ENCODE measurements at places on chromosomes 2 and 18.

- DNase-seq: no peak
These were observed 28.7 kb upstream of the RTN4 start for GRCh38 chr2:55078956-55079355.

DNA sequence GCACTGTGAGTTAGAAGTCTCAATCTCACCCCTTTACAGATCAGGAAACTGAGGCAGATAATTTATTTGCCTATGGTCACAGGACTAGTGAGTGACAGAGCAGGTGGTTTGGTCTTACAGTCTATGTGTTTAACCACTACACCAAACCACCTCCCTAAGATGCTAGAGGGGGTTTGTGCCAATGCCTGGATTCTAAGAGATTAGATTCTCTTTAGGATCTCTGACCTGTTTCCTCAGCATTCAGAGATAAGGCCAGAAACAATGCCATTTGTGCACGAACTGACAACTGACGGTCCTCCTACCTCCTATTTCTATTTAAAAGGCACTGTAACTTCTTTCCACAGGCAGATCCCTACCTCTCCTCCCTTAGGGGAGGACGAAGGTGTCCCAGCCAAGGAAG, 2.3 kb upstream of the SLC20A1 start:
- no peak for DNase-seq

- no peak for DNase-seq
These were observed 65.0 kb downstream of the HNMT start for GRCh38 chr2:138029276-138029675.

- no peak for DNase-seq
These were observed 155.3 kb downstream of the PRKCE start for GRCh38 chr2:45806563-45807358.

- DNase-seq: no peak
These were observed 585.0 kb upstream of the NXPH2 start for GRCh38 chr2:139365189-139365588.

DNA sequence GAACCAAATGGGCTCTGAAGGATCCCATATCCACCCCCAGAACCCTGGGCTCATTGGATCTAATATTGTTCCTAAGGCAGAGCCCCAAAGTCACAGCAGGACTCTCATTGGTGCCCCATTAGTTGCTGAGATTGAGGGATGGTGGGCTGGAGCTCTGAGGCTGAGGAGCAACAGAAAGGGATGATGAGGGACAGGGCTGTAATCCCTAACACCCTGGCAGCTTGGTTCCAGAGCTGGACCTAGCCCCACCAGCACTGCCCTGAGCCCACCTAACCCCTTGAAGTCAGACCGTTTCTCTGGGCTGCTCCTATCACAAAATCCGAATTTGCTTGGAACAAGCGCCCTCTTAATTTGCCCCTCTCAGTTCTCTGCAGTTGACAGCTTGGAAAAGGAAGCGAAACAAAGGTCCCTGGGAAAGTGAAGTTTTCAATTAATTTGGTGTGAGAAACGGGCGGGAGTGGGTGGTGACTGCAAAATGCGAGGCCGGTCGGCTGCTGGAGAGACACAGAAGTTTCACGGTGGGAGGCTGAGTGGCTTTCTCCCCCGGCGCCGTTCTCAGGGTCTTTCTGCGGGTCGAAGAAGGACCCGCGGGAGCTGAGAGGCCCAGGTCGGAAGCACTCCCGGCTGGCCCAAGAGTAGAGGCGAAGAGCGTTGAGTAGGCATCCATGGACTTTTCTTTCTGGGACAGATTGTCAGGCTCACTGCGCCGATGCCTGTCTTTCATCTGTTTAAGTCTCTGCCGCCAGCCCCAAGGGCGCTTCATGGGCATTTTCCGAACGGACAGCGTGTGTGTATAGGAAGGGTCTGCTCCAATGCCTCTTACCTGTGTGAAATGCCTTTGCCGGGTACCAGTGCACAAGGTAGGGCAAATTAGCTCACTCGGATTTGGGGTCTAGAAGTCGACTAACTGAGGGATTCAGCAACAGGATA, 927 bp upstream of the HOXD13 start:
- no peak for DNase-seq

DNA sequence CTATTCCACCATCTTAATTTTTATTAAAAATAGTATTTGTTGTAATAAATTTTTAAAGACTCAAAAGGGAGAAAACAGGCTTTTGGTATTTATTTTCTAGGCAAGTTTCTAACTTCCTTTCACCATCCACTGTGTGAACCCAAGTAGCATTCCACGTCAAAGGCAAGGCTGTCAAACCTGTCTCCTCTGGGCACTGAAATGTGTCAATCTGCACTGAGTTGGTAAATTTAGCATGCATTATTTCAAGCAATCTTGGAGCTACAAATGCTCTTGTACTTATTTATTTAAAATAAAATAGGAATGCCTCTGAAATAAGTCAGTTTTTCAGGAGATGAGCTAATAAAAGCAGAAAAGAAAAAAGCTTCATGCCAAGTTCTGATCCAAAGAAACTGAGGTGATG, 130.9 kb upstream of the CNTNAP5 start:
- no peak for DNase-seq

- DNase-seq: no peak
These were observed 94.5 kb upstream of the UPP2 start for GRCh38 chr2:158006961-158007719.

DNA sequence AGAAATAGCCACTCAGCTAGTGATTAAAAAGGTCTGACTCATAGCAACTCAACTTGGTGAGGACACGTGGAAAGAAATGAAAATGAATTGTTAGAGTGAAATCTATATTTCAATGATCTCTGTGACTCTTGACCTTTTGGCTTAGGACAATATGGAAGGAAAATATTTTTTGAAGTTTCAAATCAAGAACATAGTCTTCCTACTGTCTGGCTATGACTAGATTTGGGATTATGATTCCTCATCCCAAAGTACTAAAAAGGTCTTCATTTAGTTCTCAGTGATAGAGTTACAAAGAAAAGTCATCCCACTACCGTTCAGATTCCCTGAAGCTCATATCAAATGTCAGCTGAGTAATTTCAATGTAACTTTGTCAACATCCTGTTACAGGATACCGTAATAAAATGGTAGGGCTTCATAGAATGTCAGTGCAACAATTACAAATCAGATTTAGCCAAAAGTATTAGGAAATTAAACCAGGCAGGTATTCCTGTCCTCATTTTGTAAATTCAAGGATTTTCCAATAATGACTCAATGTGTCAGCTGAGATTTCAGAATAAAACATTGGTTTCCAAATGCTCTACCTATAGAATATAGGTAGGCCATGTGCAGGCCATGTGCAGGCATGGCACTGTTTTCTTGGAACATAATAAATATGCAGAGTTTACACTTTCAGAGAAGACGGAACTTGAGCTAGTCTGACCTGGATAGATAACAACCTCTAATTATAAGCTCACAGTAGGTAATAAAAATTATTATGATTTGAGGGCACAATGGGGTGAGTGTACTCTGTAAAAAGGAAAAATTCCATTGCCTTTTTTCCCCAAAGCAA, 36.0 kb downstream of the ANKRD29 start:
- DNase-seq: no peak

GRCh38 chr2:72813841-72814240, 12.0 kb downstream of the EXOC6B start:
- DNase-seq: no peak

DNA sequence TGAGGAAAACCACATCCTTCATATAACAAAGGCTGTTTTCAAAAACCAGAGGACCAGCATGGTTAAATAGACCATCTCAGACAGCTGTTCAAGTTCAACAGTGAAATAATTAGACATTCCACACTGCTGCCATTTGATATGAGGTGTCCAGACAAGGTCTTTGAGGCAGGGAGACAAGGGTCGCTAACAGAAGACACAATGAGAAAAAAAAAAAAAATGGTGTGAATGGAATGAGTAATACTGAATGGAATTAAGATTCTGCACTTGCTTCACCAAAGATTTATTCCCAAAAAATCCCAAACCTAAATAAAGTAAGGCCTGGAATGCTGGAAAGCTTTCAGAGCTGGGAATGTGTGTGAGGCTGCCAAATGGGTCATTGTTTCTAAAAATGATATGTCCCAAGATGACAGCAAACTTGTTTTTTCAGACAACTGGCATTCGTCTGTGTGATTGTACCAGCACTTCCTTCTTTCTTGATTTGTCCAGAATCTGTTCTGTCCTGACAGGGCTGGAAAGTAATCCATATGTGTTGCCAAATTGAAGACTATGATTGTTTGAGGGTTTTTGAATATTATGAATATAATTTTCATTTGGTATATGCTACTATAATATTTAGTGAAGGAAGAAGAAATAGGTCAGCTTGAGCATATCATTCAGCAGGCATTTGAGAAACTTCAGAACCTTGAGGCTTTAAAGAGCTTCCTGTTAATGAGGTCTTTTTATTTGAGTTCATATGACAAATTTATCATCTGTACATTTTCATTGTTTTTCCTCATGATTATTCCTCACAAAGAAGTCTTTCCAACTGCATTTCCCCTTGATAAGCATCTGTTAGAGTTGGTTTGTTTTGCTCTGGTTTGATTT, 85.2 kb upstream of the ITGA4 start:
- DNase-seq: no peak

- DNase-seq: no peak
These were observed 524.7 kb downstream of the PARD3B start for GRCh38 chr2:205069928-205070327.

GRCh38 chr18:57916684-57917083, 113.6 kb upstream of the ATP8B1 start:
- no peak for DNase-seq

DNA sequence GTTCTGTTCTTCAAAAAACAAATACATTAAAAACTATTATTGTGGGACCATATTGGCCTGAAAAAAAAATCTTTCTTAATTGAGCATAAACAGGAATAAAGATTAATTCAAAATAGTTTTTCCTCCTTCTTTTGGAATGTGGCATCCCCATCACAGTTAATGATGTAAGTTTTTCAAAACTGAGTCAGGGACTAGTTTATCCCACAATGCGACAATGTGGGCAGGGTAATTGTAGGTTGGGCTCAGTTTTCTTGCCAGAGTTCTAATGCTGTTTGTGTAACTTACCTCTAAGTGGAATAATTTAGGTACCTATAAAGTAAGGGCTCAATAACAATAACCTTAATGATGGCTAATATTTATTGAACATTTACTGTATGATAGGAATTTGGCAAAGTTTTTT, 82.0 kb downstream of the PMS1 start:
- DNase-seq: no peak

DNA sequence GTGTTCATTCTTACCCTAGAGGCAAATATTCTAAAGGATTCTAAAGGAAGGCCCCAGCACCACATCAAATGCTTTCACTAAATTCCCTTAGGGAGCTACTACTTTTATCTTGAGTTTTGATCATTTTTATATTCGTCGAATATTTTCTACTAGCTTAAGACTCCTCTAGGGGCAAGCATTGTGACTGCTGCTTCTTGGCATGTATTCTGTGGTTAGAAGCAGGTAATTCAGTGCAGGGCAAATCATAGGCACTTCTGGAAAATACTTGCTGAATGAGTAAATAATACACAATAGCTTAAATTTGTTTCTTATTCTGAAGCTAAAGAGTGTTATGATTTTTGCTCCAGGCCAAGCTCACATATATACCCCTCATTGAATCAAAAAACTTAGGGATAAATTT, 136.4 kb downstream of the LRP2 start:
- DNase-seq: no peak

- DNase-seq: no peak
These were observed 45.8 kb downstream of the LDLRAD4 start for GRCh38 chr18:13264091-13265007.

DNA sequence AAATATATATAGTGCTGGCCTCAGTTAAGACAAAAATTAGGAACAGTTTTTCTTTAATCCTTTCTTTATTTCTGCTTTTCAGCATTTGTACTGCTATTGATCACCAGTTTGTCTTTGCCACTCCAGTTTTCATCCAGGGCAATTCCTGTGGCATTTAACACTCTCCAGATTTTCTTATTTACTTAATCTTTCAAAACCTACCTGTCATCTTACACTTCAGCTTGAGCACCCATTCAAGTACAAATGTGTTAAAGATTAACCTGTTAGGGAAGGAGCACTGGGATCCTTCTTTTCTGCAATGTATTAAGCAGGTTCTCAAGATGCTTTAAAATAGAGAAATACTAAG, 101.8 kb upstream of the SCN1A start:
- DNase-seq: no peak

DNA sequence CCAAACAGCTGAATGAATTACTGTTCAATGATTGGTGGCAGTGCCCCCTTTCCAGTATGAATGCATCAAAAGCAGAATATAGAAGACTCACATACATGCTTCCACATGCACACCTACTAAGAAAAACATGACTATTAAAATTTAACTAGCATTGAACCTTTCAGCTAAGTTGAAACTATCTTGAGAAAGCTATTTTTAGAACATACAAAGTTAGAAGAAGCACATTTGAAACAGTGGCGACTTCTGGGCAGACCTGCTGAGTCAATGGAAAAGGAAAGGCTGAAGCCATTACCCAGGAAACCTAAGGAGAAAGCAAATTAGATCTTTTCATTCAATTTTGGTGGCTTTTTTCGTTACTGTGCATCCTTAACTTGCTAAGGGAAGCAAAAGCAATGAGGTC, 55.9 kb downstream of the PLA2R1 start:
- no peak for DNase-seq

- peak; percentile 47 for DNase-seq
These were observed 10.1 kb downstream of the CYP26B1 start for GRCh38 chr2:72137498-72138010.

DNA sequence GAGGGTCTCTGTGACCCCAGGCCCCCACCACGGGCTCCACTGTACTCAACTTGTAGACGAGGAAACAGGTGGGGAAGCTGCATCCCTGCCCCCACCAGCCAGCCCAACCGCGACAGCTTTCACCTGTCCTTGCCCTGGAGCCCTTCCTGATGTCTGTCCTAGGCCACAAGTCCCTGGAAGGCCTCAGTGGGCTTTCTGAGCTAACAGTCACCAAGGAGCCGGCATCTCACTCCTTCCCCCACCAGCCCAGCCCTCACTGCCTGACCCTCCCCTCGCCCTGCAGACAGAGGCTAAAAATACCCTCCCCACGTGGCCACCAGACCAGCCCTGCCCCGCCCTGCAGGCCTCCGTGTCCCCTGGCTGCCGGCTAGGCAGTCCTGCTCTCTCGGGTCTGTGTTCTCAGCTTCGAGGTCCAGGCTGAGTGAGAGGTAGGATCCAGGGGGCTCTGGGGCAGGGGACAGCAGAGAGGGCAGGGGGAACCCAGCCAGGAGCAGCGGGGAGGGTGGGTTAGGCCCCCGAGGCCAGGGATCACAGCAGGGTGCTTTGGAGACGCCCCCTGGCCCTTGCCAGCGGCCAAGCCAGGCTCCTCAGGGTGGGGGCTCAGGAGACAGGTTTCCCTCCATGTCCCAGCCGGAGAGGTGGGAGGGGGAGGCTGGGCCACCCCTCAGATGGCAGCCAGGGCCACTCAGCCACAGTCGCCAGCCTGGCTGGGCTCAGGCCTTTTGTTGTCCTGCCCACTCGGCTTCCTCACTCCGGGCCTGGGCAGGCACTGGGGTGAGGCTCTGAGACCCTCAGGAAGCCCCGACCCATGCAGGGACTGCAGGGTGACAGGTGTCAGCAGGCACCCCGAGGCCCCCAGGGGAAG, at the start of gene KLHL30:
Gene KLHL30 (plus strand): TSS at position 338 of the 865 bp plus-strand sequence. CDS start 2,087 bp downstream, outside the sequence.
- DNase-seq: no peak

DNA sequence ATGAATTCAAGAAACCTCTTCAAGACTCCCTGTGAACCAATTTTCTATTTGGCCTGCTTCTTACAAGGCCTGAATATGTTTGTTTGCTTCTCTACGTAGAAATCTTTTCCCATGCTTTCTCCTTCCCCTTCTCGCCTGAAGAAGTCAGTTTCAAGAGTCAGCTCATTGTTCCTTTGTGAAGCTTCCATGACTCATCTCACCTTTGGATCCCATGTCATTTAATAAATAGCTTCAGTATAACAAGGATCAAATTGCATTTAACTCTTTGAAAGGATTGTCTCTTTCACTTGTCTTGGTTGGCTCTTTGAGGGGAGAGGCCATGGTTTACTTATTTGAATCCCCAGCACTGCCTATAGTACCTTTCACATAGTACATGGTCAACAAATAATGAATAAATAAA, 28.4 kb downstream of the CPS1 start:
- DNase-seq: no peak
